ENCODE measurements at places on chromosomes 2 and 18. TPM values are rescaled to one million over a fixed set of nuclear protein-coding genes. Genes with fewer than 3 reads are reported as not detected.

GRCh38 chr2:10285191-10285555, 17.5 kb upstream of the HPCAL1 start:
- no peak for DNase-seq

GRCh38 chr2:38735999-38736320, 15.2 kb downstream of the SRSF7 start:
- DNase-seq, result no peak

DNA sequence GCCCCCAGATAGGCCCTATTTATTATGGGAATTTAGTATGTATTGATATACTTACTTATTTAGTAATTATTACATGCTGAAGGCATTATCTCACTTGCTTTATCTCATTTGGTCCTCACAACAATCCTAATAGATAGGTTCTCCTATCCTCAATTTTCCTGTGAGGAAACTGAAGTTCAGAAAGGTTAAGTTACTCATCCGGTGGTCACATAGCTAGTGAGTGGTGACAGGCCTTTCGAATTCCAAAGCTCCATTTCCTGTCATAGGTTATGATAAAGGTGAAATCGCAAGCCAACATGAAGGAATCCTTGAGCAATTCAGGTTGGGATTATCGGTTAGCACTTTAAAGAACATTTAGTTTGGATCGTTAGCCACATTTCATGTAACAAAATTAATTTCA, 33.3 kb downstream of the NAB1 start:
- no peak for DNase-seq

DNA sequence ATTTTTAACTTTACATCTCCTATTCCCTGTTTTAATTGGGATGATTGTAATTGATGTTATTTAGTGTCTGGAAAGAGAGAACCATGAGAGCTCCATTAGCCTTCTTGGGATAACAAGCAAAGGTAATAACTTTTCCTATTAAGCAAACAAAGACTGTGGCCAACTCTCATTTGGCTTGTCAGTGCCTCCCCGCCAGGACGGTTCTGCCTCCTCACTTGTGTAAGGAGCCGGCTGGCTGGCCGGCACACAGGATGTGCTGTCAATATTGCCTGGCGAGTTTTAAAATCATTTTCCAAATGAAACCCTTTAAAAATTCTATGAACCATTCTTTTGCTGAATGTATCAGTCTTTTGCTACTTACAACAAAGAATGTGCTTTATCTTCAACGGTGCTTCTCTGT, 898.3 kb downstream of the CPS1 start:
- DNase-seq, result no peak

DNA sequence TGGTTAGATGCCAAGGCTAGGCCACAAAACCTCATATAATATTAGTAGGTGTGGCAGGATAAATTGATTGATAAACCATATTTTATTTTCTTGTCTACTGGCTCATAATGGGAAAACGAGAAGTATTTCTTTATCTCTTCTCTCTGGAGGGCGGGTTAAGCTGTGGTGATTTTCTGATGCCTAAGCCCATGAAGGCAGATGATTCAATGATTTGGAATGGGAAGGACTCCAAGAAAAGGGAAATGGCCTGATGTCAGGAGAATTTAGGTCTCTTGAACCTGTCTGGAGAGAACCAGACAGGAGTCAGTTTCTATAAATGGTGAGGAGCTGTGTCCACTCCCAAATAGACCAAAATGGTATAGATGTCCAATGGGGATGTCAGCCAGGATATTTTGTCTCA, 18.7 kb upstream of the MAP4K3 start:
- DNase-seq, result no peak

- DNase-seq, result no peak
These were observed 555 bp downstream of the ALPI start for GRCh38 chr2:232456296-232457120.

GRCh38 chr2:152925547-152926448, 207.4 kb downstream of the ARL6IP6 start:
- no peak for DNase-seq

- DNase-seq, result no peak
These were observed 128.2 kb upstream of the CXCR4 start for GRCh38 chr2:136246086-136246669.

GRCh38 chr2:49154891-49155290, 576 bp upstream of the FSHR start:
- no peak for DNase-seq

Gene FZD7
- 35.2 TPM for total RNA-seq

GRCh38 chr2:176446718-176447414, 177.6 kb downstream of the MTX2 start:
- no peak for DNase-seq
